NCI-H2171 treated with DMSO at 0.1 percent for 48 hours (cell line): ENCODE measurements at places on chromosomes 13 and 19.

GRCh38 chr19:19562665-19563347 lies 24.7 kb downstream of the CILP2 start:
- DNase-seq: no peak

DNA sequence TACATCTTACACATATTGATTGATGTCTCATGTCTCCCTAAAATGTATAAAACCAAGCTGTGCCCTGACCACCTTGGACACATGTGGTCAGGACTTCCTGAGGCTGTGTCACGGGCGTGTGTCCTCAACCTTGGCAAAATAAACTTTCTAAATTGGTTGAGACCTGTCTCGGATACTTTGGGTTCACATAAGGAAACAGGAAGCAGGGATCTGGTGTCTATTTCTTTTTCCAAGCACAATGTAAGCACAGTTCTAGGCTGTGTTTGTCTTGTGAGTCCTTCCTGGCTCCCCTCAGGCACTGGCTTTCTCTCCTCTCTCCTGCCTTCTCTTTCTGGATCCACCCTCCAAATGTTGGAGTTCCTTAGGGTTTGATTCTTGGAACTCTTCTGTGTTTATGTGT lies 27.6 kb upstream of the TPT1 start:
- DNase-seq: no peak

GRCh38 chr13:25169951-25170553 lies 2.0 kb downstream of the AMER2 start:
- DNase-seq: no peak

DNA sequence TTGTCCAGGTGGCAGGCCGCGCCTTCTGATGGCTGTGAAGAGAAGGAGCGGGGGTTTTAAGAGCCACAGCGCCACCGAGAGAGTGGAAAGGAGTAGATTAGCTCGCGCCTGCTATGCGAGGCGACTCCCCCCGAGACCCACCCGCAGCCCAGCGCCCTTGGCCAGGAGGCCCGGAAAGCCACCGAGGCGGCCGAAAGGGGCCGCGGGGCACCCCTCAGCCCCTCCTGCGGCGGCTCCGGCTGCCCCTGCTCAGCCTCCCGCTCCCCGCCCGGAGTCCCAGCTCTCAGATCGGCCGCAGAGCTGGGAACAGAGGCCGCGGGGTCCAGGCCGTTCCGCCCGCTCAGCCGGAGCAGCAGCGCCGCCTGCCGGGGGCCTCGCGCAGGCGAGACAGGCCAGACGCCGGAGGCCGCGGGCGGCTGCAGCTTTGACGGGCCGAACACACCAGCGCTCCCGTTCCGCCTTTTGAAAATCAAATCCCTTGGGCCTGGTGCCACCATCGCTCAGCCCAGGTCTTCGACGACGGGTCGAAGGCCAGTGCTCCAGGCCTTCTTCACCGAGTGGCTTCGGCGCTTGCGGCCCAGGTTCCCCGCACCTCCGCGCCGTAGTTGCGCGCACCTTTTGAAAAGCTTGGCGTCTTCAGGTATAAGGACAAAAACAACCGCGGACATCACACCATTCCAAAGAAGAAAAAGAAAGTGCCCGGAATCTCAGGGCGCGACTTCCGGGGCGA lies 15.3 kb downstream of the CDX2 start:
- peak; percentile 19 for DNase-seq

DNA sequence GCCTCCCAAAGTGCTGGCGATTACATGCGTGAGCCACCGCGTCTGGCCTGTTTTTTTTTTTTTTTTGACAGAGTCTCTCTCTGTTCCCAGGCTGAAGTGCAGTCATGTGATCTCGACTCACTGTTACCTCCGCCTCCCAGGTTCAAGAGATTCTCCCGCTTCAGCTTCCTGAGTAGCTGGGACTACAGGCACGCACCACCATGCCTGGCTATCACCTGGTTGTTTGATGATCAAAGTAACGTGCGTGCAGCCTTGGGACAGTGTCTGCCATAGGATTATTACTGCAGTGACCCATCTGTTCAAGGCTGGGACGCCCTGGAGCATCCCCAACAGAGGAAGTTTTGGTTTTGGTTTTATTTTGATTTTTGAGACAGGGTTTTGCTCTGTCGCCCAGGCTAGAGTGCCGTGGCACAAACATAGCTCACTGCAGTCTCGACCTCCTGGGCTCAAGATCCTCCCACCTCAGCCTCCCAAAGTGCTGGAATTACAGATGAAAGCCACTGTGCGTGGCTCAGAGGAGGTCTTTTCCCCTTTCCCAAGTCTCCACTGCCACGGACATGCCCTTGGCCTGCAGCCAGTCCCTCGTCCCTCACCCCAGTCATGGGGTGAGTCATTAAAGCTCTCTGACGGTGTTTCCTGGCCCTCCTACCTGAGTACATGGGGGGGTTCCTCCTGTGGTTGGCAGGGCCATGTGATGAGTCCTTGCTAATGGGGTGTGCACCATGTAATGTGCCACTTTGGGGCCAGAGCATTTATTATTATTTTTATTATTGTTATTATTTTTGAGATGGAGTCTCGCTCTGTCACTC lies 65.6 kb downstream of the IER2 start:
- no peak for DNase-seq

GRCh38 chr13:49667773-49668172 lies 23.5 kb downstream of the EBPL start:
- no peak for DNase-seq

- DNase-seq: no peak
Observed at GRCh38 chr19:18307271-18307681, 15.6 kb downstream of the LSM4 start.

- no peak for DNase-seq
Observed at GRCh38 chr19:30393046-30393445, 20.9 kb downstream of the ZNF536 start.

DNA sequence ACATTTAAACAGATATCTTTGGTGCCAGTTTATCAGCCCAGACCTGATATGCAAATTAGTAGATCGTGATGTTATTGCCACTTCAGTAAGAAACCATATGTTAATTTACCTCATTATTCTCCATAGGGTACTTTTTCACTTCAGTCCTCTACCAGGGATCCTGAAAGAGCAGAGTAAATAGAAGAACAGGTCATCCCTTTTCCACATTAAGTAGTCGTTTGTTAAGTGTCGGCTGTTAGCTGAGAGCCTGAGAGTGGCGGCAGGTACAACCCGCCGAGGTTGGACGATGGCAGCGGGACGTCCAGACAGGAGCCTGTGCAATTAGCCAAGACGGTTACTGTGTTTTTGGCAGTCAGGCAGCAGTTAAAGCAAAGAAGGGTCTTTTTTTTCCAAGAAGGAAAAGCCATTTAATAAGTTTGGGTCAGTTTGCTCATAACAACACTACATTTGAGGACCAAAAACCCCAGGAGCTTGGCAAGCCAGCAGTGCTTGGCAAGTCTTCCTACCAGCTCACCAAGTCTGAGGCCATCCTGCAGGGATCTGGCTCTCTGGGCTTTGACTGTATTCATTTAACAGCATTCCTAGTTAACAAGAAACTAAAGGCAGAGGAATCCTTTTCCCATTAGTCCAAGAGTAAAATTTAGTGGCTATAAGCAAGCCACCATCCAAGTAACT lies 231.8 kb downstream of the SHISA2 start:
- peak; percentile 33 for DNase-seq

DNA sequence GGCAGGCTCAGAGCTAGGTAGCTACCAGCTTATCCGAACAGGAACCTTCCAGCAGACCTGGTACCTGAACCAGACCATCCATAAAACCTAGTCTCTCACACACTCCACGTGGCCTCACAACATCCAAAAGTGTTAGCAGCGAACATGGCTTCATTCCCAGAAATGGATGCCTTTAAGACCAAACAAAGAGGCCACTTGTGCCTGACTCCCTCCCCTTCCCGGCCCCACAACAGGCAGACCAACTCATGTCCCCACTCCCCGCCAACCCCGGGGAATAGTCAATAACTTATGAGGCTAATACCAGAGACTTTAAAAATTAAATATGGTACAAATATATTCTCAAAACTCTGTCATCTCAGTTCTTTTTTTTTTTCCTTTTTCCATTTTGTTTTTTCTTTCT lies 46.2 kb downstream of the ZNF557 start:
- no peak for DNase-seq

GRCh38 chr13:102774214-102774568 lies 605 bp upstream of the TEX30 start:
- no peak for DNase-seq
